ENCODE measurements at places on chromosomes 5 and 9.

DNA sequence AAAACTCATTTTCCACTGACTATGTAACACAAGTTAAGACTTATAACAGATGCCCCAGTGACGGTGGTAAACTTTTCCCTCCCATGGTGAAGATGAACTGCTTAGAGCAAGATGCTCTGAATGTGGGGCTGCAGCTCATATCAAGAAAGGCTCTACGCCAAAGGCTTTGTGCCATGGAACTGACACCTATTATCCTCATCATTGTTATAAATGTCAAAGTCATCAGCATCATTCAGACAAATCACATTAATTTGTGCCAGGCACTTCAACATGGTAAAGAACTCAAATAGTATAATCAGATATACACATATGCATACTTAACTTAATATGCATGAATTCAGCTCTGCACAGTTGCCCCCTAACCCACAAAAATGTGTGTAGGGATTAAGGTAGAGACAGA lies 305.9 kb upstream of the ATP10B start:
- DNase-seq: no peak

GRCh38 chr9:114629563-114630090 lies 18.5 kb downstream of the TMEM268 start:
- no peak for DNase-seq

GRCh38 chr9:98877311-98877710 lies 66.4 kb upstream of the COL15A1 start:
- no peak for DNase-seq

GRCh38 chr5:144547098-144547499 lies 376.4 kb downstream of the KCTD16 start:
- DNase-seq: no peak

GRCh38 chr9:89116064-89116804 lies 62.4 kb downstream of the SHC3 start:
- DNase-seq: no peak

DNA sequence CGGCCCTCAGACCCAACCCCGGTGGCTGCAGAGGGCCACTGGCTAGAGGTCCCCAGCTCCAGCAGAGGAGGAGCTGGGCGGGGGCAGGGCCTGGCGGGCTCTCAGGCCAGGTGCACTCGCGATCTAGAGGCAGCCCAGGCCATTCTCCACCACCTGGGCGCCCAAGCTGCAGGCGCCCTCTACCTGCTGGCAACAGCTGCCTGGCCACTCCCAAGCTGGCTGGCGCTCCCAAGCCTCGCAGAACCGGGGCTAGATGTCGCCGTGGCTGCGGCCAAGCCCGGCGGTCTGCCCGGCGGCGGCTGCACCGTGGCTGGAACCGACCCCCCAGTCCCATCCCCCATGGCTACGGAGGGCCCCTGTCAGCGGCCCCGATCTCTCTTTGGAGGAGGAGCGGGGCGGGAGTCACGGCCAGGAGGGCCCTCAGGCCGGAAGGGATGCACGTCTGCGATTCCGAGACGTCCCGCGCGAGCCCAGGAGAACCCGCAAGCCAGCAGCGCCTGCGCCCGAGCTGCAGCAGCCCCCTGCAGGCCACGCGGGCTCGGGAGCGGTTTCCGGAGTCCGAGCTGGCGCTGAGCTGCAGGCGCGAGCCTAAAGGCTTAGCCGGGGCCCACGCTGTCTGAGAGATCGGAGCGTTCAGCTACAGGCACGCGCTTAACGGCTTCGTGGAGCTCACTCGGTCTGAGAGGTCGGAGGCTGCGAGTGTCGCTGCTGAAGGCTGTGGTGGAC lies 44.3 kb upstream of the BICD2 start:
- DNase-seq: no peak

DNA sequence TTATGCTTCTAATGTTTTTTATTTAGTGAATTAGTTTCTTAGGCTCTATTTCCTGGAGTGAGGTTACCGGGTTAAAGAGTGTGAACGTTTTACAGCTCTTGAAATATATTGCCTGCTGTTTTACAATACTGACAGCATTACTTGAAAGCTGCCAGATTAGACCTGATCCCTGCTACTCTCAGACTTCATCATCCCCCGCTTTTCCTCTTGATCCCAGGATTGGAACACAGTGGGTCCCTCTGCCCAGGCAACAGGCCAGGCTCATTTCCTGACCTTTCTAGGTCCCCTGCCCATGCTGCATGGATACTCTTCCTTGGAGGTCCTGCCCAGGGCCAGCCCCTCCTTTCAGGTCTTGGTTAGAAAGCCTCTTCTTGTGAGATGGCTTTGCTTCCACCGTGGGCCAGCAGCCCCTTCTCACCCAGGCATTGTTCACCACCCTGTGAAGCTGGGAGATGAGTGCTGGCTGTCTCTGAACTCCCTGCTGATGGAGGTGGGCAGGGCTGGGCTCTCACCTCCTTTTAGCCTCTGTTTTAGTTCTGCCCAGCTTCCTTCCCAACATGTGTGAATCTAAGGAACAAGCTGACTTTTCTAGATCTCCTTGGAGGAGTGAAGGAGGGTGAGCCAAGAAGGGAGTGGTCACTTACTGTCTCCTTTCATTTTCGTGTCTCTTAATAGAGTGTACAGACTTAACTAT lies 15.5 kb upstream of the FAM120AOS start:
- no peak for DNase-seq

DNA sequence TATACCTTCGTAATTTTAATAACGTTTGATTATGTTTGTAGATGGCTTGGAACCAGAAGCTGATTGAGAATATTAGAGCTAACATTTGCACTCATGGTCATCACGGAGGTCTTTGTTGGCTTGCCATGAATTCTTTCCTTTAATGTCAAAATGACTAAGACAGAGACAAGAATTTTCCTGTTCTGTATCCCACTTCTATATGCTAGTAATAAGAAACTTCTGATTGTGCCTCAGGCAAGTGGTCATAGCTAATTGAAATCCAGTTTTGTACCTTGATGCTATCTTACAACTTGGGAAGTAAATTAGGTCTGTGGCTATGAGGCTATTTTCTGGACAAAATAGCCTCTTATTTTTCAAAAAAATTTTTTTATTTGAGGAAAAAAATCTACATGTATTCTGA lies 167.6 kb downstream of the RANBP17 start:
- DNase-seq: no peak

DNA sequence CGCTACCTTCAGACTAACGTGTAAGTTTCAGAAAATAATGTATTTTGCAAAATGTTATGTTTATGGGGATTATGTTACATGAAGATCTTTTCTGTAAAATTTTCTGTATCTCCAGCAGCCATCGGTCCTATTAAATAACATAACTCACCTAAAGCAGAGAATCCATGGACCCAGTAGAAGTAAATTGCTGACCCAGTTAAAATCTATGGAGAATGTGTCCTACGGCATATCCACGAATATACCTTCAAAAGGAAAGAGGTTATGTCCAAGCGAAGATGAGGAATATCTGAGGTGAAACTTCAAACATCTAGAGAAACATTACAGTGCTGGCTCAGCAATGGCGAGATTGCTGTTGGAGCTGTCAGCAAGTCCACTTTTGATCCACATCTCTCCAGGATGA lies 492.2 kb upstream of the ADAMTS16 start:
- no peak for DNase-seq

- DNase-seq: no peak
These were observed 8.6 kb upstream of the PRRC1 start for GRCh38 chr5:127508644-127509373.

DNA sequence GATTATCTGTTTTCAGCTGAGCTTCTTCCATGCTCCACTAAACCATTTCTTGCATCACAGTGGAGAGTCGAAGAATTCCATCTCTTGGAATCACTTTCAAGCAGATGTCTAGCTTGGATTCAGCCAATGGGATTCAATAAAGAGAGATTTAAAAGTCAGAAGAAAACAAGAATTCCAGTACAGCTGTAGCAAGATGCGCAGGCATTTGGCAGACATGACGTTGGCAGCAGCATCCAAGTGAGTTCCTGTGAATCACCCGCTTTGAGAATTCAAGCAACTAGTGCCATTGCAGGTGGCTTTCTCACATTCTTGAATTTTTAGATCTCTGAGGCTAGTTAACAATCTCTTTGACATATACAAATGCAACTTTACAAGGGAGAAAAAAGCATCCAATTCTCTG lies 467.0 kb downstream of the CDH10 start:
- DNase-seq: no peak

- peak; percentile 31 for DNase-seq
These were observed at the start of gene IFT74 for GRCh38 chr9:26955921-26956859. TSS of gene IFT74 (plus strand) at chr9:26956412. CDS start at chr9:26961968, 5,556 bp downstream.

GRCh38 chr9:91920630-91921350 lies 29.2 kb downstream of the ROR2 start:
- no peak for DNase-seq

DNA sequence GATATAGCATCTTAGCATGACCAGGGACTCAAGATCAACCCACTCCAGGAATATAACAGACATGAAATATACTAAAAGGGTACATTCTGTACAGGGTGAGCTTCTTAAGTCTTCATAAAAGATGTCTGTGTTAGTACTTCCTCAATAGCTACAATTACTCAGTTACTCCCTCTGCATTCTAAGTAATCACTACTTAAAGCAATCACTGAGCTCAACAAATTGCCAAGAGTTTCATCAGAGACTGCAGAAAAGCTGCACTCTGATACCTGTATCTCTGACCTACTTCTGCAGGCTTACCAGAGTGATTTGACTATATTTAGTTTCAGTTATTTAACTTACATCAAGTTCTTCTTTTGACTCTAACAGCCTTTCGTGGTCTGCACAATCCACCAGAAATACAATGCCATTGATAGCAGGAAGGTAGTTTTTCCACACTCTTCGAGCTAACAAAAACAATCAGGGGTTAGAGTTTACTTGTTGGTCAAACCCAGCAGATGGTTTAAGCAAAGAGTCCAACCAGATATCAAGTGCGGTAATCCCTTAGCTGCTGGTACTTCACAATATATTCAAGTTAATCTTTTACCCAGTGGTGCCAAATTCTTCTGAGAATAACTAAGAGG lies 23.3 kb downstream of the SAR1B start:
- no peak for DNase-seq

- no peak for DNase-seq
These were observed 452.5 kb upstream of the RIOK2 start for GRCh38 chr5:97635553-97635952.

DNA sequence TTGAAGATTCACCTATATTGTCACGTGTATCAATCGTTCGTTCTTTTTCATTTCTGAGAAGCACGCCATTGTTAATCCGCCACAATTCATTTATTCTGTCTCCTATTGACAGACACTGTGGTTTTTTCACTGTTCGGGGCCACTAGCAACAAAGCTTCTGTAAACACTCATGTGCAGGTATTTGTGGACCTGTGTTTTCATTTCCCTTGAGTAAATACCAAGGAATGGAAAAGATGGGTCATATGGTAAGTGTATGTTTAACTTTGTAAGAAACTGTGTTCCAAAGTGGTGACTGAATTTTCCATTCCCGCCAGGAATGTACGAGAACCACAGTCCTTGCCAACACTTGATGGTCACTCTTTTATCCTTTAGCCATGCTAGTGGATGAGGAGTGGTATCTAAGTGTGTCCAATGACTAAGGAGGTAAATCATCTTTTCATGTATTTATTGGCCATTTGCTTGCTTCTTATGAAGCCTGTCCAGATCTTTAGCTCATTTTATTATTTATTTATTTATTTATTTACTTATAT lies 10.7 kb downstream of the ABO start:
- DNase-seq: no peak

DNA sequence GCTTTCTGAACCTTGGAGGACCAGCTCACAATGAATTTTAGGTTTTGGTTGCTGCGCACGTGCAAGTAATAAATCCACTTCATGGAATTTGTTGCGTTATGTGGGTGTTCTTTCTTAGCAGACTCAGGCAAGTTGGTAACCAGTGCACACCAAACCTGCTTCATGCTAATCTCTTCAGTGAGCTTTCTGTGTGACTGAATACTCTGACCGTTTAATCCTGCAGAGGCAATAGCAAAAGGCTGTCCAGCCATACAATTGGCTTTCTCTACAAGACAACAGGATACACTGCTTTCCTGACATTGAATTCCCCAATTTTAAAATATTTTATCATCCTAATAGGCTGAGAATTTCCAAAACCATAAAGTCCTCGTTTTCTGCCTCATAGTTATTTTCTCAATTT lies 10.3 kb downstream of the UGT3A2 start:
- DNase-seq: no peak

DNA sequence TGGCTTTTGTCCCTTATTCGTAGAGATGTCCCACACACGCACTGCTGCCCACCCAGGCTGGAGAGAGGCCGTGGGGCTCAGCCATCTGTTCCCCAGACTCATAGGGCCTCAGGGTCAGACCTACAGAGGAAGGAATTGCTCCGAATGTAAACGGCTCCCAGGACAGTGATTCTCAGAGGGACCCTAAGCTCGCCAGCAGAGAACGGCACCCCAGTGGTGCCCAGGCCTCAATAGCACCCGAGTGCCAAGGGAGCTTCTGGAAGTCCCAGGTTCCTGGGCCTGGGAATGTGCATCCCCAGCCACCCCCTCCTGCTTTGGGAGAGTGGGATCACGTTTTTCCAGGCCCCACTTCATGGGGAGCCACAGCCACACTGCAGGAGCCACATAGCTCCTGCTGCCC lies 32.9 kb upstream of the CNOT6 start:
- DNase-seq: no peak

- no peak for DNase-seq
These were observed 7.3 kb downstream of the COL5A1 start for GRCh38 chr9:134648701-134649530.

DNA sequence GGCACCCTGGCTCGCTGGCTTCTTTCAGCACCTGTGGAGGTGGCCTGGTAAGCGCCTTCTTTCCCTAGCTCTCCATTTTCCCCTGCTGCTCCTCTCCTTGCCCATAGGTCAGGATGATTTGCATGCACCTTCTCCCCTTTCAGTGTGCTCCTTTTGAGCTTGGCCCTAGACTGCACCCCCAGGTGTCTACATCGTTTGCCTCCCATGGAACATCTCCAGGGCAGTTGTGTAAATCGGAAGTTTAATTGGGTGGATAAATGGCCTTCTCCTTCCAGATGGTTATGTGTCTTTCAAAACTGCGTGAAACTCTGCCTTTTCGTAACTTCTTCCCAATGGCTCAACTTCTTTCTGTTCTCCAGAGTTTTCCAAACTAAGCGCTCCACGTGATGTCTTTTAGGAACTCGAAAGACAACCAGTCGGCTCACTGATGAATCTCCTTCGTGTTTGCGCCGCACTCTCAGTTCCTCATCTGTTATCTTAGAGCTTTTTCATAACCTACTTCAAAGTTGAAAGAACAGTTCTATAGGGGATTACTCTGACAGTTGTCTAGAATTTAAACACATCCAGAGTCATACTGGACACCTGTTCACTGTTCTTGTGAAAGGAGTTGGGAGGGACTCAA lies 1.7 kb downstream of the ADAMTS19 start:
- no peak for DNase-seq

GRCh38 chr5:149011084-149011483 lies 51.8 kb downstream of the SH3TC2 start:
- no peak for DNase-seq

Data from cortex of kidney (tissue), 1 donor.